ENCODE measurements at places on chromosomes 7 and 10. TPM values are rescaled to one million over a fixed set of nuclear protein-coding genes. Genes with fewer than 3 reads are reported as not detected.

The IFIT2 gene
- total RNA-seq: 64.8 TPM

The MARVELD1 gene
- total RNA-seq: 36.5 TPM

The CALHM3 gene
- total RNA-seq: not detected

The TPST1 gene
- total RNA-seq: 16.7 TPM

The AKR1D1 gene
- total RNA-seq: not detected

The SLC13A1 gene
- not detected for total RNA-seq

DNA sequence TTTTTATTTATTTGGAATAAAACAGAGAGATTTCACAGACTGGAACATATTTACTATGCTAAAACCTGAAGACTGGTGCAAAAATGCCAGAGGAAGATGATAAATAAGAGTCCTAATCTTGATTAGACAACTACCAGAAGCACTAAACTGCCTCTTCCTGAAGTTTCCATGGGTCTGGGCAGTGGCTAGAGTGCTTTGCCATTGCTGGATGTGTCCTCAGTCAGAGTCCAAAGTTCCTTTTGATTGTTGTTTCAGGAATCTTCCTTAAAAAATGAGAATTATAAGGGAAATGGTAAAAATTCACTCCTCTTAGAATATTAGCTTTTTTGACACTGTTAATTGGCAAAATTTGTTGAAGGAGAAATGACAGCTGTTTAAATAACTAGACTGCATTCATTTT lies 86.3 kb upstream of the AHR start:
- no peaks in the 10 kb centered on the region for H3K27me3 ChIP-seq
- peaks cover 3% of the 10 kb centered on the region for H3K4me1 ChIP-seq
- no peak overlapping the region for H3K4me3 ChIP-seq

DNA sequence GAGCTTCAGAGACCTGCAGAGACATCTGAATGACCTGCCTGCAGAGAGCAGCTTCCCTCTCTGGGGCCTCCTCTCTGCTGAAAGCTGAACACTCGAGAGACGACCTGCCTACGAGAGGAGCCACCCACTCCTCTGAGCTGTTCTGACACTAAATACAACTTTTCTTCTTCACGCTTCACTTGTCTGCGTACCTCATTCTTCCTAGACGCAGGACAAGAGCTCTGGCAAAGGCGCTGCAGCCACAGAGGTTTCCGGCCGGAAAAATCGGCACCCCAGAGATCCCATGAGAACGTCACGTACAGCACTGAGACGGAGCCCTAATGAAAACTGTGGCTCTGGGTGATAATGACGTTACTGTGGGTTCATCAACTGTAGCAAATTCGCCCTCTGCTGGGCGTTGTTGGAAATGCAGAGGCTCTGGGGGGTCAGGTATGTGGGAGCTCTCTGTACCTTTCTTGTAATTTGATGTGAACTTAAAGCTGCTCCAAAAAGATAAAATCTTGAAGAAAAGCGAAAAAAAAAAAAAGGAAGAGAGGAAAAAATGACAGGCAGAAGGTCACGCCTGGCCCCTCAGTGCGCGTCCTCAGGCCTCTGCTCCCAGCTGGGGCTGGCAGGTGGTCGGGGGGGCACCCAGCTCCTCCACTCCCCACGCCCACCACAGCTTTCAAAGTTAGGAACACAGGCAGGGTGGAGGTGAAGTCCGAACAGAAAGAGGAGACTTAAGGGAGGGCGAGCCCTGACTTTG lies 120.7 kb downstream of the DYNC2I1 start:
- peak overlapping the region; percentile 46 for H3K4me3 ChIP-seq
- H3K36me3 ChIP-seq: no peaks in the 10 kb centered on the region
- H3K27ac ChIP-seq: no peak overlapping the region
- peaks cover 7% of the 10 kb centered on the region for H3K4me1 ChIP-seq
- peak; percentile 87 for DNase-seq

DNA sequence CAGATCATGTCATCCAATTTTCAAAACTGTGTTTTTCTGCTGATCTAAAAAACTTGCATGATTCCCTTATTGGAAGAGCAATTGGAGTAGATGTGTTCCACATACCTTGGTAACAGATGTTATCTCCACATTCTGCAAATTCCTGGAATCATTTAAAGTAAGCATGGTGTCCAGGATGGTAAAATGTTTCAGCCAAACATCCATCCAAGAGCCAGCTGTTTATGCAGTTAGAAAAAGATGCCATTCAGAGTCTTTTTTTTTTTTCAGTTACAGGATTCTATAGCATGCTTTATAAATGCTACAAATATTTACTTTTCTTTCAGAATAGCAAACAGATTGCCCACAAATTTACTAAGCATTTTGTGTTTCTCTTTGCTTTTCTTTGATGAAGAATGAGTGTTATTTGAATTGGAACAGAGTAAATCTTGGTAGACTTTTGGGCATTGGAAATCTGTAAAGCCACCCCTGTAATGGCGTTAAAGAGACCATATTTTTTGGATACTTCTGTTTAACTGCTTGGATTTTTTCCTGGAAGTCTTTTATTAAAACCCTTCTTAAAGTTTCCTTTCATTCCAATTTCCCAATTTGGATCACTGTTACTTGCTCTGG lies 149.8 kb downstream of the GNAT3 start:
- no peaks in the 10 kb centered on the region for H3K27me3 ChIP-seq
- no peak overlapping the region for H3K27ac ChIP-seq
- H3K4me3 ChIP-seq: no peak overlapping the region
- no peak for DNase-seq

- H3K27me3 ChIP-seq: no peaks in the 10 kb centered on the region
- no peak for DNase-seq
- H3K36me3 ChIP-seq: peaks cover 10% of the 10 kb centered on the region
These were observed 31.8 kb upstream of the FAM133B start for GRCh38 chr7:92622030-92622429.

- no peak overlapping the region for H3K4me3 ChIP-seq
- H3K27me3 ChIP-seq: no peaks in the 10 kb centered on the region
- H3K36me3 ChIP-seq: no peaks in the 10 kb centered on the region
- DNase-seq: no peak
These were observed 5.5 kb upstream of the STN1 start for GRCh38 chr10:103923502-103923901.

DNA sequence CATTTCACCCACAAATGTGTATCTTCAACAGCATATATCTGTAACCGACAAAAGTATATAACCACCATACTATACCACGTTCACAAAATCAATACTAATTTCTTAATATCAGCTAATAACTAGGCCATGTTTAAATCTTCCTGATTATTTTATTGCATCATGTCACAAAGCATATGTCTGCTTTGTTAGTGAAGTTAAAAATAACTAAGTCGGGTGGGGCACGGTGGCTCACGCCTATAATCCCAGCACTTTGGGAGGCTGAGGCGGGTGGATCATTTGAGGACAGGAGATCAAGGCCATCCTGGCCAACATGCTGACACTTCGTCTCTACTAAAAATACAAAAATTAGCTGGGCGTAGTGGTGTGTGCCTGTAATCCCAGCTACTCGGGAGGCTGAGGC lies 47.7 kb downstream of the HERC4 start:
- H3K4me3 ChIP-seq: no peak overlapping the region
- no peak overlapping the region for H3K27ac ChIP-seq
- H3K4me1 ChIP-seq: no peaks in the 10 kb centered on the region

DNA sequence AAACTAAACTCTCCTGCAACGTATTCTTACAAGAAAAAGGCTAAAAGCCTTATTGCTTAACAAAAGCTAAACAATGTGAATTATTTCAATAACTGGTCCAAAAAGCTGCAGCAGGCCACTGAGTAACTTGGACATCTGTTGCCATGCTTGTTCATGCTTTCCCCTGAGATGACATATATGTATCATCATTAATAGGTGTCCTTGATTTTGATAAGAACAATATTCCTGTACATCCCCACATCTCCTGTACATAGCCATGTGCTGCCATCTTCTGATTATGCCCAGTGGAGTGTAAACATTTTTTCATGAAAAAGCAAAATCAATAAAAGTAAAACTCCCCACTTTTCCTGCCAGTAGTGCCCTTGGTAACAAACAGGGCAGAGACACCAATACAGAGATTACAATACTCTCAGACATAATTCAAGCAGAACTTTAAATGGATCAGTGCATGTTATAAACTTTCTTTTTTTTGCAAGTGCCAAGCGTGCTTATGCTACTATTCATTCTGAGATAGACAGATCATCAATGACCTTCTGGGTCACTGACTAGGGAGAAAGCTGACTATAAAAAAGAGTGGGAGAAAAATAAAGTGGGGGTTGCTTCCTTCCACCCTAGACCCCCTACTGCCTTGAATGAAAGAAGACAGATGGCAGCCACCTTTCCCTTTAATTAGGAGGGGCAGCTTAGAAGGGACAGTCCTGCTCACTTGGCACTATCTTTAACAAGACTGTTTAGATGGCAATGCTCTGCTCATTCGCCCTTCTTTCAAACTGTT lies 205.5 kb upstream of the KLF14 start:
- no peak for DNase-seq
- no peak overlapping the region for H3K4me3 ChIP-seq
- peaks cover 20% of the 10 kb centered on the region for H3K36me3 ChIP-seq
- no peaks in the 10 kb centered on the region for H3K27me3 ChIP-seq
- no peak overlapping the region for H3K27ac ChIP-seq
- H3K4me1 ChIP-seq: peaks cover 73% of the 10 kb centered on the region

DNA sequence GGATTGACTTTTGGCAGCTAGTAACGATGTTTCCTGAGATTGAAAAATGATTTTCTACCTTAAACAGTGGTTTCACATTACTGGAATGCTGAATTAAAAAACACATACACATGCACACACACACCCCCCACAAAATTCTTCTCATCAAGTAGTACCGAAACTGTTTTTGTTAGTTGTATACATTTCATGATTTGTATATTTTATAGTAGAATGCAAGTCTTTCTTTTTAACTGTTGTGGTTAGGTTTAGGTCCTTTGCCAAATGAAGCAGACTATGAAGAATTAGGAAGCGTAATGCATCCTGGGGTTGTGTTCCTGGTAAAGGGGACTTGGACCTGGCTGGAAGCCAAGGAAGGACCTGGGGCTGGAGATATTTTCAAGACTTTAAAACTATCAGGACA lies 505.8 kb downstream of the SUGCT start:
- no peaks in the 10 kb centered on the region for H3K36me3 ChIP-seq
- H3K27me3 ChIP-seq: no peaks in the 10 kb centered on the region
- no peak overlapping the region for H3K4me3 ChIP-seq
- H3K27ac ChIP-seq: no peak overlapping the region
- H3K4me1 ChIP-seq: no peaks in the 10 kb centered on the region

- peak; percentile 83 for DNase-seq
- peaks cover 30% of the 10 kb centered on the region for H3K4me1 ChIP-seq
- H3K4me3 ChIP-seq: no peak overlapping the region
- H3K27ac ChIP-seq: peak overlapping the region; percentile 73
These were observed 178.6 kb upstream of the INHBA start for GRCh38 chr7:41881331-41882130.

DNA sequence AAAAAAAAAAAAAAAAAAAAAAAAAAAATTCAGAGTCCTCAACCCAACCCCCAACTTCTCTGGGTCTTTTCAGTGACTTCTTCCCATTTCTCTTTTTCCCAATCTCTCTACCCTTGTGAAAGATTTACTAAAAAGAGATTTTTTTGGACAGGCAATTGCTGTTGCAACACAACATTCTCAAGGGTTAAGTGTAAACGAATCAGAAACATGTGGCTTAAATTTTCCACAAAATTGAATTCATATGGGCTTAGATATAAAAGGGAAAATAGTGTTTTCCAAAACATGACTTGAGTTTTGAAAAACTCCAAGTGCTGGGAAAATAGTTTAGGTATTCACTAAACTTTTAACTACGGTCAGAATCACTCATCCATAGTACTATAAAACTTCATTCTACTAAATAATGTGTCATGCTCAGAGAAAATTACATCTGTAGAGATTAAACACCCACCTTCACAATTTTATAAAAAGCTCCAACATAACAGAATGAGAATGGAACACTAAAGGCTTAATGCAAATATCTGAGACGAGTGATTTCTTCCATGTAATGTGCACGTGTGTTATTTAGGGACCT lies 643.1 kb downstream of the PARD3 start:
- no peaks in the 10 kb centered on the region for H3K27me3 ChIP-seq
- DNase-seq: no peak
- H3K4me1 ChIP-seq: no peaks in the 10 kb centered on the region
- H3K36me3 ChIP-seq: no peaks in the 10 kb centered on the region

- no peak overlapping the region for H3K4me3 ChIP-seq
- no peak overlapping the region for H3K27ac ChIP-seq
- peaks cover 3% of the 10 kb centered on the region for H3K4me1 ChIP-seq
- no peak for DNase-seq
These were observed 8.2 kb upstream of the ACTA2 start for GRCh38 chr10:88960802-88961201.

DNA sequence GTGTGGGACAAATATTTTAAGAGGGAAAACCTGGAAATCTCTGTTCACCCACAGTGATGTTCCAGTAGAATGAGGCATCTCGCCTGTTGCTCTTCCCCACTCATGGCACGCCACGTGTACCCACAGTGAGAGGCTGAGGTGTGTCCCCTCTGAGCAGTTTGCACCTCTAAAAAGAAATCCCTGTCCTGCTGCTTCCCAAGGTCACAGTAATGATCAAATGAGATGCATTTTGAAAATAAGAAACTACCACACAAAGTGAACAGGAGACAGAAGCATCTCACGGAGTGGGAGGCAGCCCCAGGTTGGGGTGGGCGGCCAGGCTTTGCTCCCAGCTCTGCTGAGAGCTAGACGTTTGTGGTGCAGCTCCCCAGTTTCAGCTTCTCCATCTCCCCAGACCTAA lies 12.4 kb upstream of the ZNF777 start:
- H3K4me3 ChIP-seq: no peak overlapping the region
- no peaks in the 10 kb centered on the region for H3K4me1 ChIP-seq
- peaks cover 55% of the 10 kb centered on the region for H3K36me3 ChIP-seq
- DNase-seq: no peak

DNA sequence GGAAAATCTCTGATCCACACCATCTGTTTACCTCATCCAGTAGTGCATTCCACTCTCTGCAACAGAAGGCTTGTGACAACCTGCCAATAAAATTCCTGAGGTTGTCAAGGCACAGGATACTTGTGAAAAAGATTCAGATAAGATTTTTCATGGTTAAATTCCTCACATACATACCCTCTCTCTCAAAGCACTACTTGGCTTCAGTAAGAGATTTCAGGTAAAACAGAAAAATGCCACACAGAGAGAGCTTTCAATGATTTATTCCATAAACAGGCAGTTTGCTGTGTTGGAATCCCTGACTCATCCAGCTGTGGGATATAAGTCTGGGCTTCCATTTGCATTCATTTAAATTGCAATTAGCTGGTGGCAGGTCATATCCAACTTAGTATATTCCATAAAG lies 99.7 kb upstream of the CAV2 start:
- no peaks in the 10 kb centered on the region for H3K36me3 ChIP-seq
- H3K4me1 ChIP-seq: peaks cover 10% of the 10 kb centered on the region
- H3K27me3 ChIP-seq: no peaks in the 10 kb centered on the region
- H3K4me3 ChIP-seq: no peak overlapping the region
- DNase-seq: no peak

GRCh38 chr7:116422683-116423082 lies 76.9 kb upstream of the CAV2 start:
- no peaks in the 10 kb centered on the region for H3K36me3 ChIP-seq
- H3K27me3 ChIP-seq: no peaks in the 10 kb centered on the region
- peak overlapping the region; percentile 21 for H3K27ac ChIP-seq
- DNase-seq: no peak

Data from lower lobe of right lung (tissue), 2 donors.